ENCODE measurements at places on chromosomes 11 and 22. TPM values are rescaled to one million over a fixed set of nuclear protein-coding genes. Genes with fewer than 3 reads are reported as not detected.

DNA sequence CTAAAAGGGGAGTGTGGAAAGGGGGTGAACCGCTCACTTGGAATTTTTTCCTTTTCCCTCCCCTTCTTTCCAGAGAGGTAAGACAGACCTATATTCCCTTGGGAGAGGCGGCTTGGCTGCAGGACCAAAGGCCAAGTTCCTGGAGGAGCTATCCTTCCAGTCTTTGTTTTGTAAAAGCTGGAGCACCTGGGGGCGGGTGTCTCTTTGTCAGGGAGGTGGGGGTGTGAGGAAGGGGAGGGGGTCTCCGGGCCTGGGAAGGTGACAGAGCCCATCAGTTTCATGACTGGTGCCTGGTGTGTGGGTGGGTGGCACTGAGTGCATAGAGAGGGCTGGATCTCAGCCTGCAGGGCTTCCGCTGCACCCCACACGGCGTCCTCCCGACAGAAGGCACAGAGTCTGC lies 18.5 kb downstream of the PTPN5 start:
- no peak for DNase-seq

GRCh38 chr11:32310214-32310601 lies 125.1 kb downstream of the WT1 start:
- no peak for DNase-seq

DNA sequence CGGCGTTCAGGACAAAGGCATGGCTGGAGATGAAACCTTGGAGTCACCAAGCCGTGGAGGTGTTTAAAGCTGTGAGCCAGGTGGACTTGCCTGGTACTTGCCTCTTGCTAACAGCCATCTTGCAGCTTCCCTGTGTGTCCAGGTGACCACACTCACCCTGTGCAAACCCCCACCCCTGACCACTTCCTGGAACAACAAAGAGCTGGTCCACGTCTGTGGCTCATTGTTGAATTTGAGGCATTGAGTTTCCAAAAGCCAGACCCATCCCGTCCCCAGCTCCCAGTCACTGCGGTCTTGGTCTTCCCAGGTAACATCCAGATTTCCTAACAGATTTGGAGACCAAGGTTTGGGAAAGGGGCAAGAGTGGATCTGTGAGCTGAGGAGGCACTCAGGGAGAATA lies 18.5 kb downstream of the DHCR7 start:
- no peak for DNase-seq

DNA sequence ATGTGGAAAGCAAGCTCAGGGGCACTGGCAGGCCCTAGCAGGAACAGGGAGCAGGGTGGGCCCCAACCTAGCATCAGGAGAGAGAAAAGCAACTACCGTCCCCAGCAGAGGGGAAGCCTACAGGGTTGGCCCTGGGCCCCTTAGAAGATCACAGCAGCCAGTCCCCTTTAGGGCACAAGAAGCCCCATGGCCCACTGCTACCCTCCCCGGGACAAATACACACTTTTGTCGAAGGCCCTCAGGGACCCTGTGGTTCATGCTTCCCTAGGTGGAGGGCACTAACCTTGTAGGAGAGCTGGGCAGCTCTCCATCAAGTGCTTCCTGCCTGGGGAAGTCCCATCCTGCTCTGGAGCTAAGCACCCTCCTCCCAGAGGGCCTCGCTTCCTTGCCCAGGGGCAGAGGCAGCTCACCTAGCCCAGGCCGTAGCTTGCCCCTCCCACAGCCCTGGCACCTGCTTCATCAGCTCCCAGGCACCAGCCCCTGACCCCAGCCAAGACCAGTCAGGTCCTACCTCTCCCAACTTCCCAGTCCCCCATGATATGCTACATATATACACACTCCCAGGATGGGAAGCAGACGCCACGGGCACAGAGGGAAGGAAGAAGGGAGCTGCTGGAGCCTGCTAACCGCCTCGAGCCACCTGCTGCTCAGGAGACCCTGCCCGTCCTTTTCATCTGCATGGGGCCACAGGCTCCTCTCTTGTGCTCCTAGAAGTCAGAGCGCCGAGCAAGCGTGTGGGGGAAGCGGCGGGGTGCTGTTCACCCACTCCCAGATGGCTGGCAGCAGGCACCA lies 20.1 kb downstream of the SUN2 start:
- peak; percentile 67 for DNase-seq

DNA sequence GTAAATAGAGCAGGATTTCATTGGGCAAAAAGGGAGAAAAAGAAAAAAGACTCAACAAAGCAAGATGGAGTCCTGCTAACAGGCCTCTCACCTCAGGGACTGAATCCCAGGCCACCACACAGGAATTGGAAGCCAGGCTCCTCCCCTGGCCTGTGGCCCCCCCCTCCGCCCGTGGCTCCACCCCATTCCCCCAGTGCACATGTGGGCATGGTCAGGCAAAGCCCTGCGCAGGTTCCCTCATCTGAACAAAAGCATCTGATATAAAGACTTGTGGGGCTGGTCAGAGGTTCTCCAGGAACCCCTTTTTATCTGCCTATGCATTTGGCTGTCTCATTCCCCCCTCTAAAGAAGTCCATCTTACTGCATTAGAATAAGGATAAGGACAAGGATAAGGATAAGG lies 46.0 kb upstream of the PAK1 start:
- no peak for DNase-seq

FOSL1 gene
- total RNA-seq: 0.86 TPM

MMP8 gene
- total RNA-seq: 0.74 TPM

DNA sequence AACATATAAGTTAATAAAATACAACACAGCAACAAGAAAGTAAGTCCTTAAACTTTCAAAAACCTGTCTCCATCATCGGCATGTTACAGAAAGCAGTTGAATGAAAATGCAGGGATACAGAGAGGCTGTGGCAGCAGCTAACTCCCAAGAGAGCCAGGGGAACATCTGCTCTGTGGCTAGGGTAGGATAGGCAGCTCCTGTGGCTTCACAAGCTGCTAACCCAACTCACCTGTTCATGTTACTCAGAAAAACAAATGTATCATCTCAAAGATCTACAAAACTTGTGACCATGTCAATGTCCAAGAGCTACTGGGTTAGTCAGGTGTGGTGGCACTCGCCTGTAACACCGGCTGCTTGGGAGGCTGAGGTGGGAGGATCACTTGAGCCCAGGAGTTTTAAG lies 15.2 kb upstream of the PLAAT3 start:
- DNase-seq: no peak

DNA sequence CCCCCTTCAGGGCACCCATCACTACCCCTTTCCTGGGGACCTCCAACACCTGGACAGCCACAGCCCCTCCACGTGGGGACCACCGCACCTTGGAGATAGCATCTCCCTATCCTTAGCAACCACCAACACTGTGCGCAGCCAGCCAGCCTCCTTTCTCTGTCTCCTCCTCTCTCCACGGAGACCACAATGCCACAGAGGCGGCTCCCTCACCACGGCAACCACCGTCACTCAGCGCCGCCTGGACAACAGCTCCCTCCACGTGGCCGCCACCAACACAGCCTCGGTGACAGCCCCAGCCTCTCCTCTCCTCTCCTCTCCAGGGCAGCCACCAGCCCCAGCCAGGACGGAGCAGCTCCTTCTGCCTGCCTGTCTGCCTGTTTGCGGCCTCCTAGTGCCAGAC lies 10.5 kb downstream of the ELFN2 start:
- no peak for DNase-seq

DNA sequence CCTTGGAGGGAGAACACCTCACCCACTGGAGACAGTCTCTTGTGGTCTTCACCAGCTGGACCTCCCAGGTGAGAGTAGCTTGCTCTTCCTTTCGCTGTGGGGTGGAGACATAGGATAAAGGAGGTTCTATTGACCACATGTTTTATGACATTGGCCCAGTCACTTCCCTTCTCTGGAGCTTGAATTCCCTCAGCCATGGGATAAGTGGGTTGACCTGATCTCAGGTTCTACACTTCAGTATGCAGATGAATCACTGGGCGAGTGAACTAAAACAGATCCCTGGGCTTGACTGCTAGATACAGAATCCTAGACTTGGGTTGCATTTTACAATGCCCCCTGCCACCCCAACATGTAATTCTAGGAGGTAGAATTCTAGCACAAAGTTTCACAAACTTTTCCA lies 54.8 kb upstream of the PRSS23 start:
- DNase-seq: no peak

DNA sequence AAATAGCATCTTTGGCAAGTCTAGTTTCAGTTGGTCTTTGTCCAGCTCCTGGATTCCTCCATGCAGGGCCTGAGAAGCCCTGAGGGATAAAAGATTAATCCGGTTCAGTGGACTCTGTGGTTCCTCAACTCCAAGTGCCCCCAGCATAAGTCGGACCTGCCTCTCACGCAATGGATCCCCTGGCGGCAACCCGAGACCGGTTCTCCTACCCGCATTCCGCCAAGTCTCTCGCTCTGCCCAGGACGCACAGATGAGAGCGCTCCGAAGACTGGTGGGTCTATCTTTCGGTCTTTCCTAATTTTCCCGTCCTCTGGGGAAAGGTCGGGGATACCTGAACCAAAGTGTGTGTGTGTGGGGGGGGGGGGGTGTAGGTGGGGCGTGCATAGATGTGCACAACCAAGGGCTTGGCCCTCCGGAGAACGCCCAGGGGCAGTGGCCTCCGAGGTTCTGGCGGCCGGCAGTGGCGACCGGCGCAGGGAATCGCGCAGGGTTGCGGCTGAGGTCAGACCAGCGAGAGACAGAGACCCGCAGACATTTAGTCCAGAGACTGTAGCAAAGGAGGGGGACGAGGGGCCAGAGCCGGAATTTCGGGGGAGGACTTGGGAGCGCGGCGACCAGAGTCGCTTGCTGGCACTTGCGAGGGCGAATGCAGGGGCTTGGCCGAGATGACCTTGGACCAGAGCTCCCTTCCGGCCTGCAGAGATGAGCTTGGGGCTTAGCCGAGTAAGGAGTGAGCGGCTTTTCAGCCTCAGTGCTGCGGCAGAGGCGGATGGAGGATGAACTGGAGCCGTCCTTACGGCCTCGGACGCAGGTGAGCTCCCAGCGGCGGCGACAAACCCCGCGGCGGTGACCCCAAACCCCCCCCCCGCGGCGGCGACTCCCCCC lies 712 bp upstream of the SLC2A11 start:
- no peak for DNase-seq

THY1 gene
- total RNA-seq: 0.13 TPM

DNA sequence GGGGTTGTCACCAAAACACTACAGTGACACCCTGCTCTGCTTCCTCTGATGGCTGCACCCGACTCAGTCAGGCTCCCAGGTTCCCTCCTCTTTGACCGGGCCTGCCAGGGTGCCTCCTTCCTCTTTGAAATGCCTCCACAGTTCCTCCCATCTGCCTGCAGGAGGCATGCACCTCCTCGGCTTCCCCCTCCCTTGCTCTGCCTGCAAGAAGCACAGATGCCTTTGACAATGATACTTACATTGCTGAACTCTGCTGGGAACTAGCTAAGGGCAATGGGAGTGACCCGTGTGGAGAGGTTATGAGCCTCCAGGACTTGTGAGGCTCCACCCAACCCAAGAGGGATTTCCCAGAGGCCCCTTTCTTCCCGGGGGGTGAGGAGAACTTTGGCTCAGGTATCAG lies 674.1 kb downstream of the OPCML start:
- DNase-seq: no peak

GRCh38 chr11:1479678-1480118 lies 6.9 kb downstream of the MOB2 start:
- DNase-seq: no peak

DNA sequence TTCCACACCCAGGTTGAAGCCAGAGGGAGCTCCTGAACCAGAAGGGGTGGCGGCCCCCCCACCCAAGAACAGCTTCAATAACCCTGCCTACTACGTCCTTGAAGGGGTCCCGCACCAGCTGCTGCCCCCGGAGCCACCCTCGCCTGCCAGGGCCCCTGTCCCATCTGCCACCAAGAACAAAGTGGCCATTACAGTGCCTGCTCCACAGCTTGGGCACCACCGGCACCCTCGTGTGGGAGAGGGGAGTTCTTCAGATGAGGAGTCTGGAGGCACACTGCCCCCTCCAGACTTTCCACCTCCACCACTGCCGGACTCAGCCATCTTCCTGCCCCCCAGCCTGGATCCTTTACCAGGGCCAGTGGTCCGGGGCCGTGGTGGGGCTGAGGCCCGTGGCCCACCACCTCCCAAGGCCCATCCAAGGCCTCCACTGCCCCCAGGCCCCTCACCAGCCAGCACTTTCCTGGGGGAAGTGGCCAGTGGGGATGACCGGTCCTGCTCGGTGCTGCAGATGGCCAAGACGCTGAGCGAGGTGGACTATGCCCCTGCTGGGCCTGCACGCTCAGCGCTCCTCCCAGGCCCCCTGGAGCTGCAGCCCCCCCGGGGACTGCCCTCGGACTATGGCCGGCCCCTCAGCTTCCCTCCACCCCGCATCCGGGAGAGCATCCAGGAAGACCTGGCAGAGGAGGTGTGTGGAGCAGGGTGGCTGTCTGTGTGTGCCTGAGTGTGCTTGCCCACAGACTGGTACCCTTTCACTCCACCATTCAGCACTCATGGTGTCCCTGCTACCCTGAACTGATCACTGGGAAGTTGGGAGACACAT lies 6.7 kb downstream of the PHOX2A start:
- peak; percentile 53 for DNase-seq

DNA sequence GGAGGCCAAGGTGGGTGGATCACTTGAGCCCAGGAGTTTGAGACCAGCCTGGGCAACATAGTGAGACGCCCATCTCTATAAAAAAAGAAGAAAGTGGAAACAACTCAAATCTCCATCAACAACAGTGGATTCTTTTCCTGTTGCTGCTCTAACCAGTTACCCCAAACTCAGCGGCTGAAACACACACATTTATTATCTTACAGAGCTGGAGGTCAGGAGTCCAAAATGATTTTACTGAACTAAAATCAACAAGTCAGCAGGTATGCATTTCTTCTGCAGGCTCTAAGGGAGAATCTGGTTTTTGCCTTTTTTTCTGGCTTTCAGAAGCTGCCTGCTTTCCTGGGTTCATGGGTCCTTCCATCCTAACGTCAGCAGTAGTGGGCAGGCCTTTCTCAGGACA lies 11.7 kb upstream of the GCAT start:
- no peak for DNase-seq

GRCh38 chr11:120180551-120181232 lies 30.1 kb upstream of the OAF start:
- no peak for DNase-seq

METTL15 gene
- total RNA-seq: 6.5 TPM

DNA sequence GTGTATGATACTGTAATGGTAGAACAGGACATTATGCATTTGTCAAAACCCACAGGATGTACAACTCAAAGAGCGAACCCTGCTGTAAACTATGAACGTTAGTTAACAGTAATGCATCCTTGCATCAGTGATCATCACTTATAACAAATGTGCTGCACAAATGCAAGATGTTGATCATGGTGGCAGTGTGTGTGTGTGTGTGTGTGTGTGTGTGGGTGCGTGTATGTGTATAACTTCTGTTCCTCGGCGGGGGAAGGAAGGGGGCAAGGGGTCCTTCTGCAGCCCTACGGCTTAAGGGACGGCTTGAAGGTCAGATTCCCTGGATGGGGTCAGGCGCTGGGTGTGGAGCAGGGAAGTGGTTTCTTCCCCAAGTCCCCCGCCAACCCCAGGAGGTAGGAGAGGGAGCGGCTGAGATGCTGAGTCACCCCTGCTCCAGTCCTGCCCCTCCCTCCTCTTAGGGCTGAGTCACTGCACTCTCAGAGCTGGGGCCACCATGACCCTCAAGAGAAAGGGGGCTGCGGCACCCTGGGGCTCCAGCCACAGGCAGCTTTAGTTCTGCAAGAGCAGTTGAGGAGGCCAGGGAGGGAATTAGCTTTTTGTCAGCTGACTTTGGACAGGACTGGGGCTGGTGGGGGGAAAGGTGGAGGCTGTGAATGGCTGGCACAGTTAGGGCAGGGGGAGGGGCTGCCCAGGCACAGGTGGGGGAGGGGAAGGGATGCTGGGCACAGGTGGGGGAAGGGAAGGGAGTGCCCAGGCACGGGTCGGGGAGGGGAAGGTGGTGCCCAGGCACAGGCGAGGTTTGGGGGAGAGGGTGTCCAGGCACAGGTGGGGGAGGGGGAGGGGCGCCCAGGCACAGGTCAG lies 8.8 kb upstream of the CTSD start:
- peak; percentile 57 for DNase-seq

All from right lobe of liver (tissue), 6 donors.